ENCODE measurements at places on chromosomes 11 and 22.

DNA sequence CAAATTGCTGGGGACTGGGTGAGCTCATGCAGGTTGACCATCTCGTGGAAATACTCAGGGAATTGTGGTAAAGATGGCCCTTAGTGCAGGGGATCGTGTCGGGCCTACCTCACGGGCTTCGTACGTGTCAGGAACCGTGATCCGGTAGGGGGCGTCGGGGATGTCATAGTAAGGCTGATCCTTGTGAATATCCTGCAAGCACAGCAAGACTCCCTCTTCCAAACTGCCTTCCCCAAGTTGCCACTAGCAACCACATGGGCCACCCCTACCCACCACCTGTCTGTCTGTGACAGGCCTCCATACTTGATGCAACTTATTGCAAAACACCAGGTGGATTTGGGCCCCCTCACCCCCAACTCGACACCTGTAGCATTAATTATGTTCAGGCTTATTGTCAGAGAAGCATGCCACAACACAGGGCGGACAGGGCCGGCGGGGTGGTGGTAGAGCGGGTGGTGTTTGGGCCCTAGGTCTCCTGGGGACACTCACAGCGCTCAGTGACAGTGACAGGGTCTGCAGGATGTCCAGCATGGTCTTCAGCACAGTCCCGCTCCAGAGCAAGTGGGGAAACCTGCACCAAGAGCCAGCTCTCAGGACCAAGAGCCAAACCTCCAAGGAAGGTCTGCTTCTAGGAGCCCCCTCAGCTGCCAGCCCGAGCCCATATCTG, 22.6 kb upstream of the SERPIND1 start:
- DNase-seq, result no peak

DNA sequence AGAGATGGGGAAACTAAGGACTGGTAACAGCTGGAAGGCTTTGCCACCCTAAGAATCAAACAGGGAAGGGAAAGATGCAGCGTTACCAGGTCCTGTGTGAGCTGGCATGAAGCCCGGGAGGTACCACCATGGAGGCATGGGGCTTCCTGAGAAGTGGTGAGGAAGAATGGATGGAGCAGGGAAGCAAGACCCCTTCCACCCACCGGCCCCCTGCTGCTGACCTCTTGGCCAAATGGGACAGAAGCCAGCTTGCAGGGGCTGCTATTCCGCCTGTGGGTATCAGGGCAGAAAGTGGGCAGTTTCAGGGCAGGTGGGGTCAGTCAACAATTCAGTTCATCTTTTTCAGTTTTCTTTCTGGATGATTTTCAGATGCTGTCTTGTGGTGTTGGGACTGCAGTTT, 1099.9 kb downstream of the TBC1D22A start:
- no peak for DNase-seq

- DNase-seq, result no peak
Measured at GRCh38 chr11:2886191-2886894, 768 bp upstream of the CDKN1C start.

GRCh38 chr11:9438611-9439010, 22.2 kb upstream of the ZNF143 start:
- DNase-seq, result no peak

GRCh38 chr11:108144615-108145014, 23.2 kb downstream of the ACAT1 start:
- DNase-seq, result no peak

DNA sequence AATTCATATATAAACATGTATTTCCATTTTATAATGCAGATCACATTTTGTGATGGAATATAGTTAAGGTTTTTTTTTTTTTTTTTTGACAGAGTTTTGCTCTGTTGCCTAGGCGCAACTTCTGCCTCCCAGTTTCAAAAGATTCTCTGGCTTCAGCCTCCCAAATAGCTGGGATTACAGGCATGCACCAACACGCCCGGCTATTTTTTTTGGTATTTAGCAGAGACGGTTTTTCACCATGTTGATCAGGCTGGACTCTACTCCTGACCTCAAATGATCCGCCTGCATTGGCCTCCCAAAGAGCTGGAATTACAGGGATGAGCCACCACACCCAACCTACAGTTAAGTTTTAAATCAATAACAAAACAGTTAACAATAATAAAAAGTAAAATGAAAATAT, 18.8 kb downstream of the XKR3 start:
- DNase-seq, result no peak

Measured in stimulated activated CD4-positive, alpha-beta T cell treated with anti-CD3 and anti-CD28 coated beads, TNF-alpha, amount 100 ng/mL, for 24 hours (primary cell).